Stimulated activated CD8-positive, alpha-beta memory T cell treated with anti-CD3 and anti-CD28 coated beads, Interleukin-12 subunit alpha, Interleukin-12 subunit beta, amount 100 ng/mL, for 1 hour (primary cell): ENCODE measurements at places on chromosomes 3 and 15.

DNA sequence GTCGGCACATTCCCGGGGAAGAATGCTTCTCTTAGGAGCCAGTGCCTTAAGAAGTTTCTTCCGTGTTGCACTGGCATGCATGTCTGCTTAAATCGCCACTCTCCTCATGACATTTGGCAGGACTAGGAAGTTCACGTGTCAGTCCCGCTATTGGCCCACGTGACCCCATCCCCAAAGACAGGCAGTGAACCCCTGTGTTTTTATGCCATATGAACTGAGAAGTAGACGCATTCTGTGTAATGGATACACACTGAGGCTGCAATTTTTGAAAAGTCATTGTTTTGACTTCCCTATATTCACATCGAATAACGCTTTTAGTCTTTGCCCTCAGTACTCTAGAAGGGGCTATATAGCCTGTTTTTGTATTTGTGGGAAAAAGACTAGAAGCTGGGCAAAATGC lies 125.6 kb upstream of the TBL1XR1 start:
- DNase-seq, result no peak

DNA sequence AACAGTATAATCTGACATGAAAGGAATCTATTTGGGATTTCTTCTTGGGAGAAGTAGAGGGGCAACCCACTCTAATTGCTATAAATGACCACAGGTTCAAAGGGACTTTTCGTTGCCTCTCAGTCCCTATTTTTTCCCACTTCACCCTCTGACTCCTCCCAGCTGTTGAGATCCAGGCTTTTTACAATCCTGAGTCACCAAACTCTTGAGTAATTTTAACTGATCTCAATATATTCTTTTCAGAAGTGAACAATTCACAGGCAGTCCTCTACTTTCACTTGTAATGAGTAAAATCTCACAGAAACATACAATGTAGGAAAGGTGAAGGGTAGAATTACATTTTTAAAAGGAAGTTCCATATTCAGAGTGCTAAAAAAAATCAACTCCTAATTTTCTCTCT lies 44.6 kb downstream of the EIF4E3 start:
- DNase-seq, result no peak

DNA sequence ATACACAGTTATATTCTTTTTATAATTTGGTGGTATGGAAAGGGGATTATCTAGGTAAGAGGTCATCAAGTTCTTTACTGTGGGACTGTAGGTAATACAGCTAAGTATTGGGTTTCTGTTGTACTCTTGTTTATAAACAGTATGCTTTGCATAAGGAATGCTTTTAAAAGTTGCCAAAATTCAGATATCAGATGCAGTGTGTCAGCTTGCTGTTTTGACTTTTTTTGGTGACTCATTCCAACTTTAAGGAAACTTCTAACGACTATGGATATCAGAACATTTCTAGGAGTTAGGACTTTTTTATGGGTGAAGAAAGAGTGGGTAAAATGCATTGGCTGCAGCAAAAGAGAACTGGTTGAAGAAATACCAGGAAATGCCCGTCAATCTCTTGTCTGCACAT lies 2.8 kb downstream of the SCAANT1 start:
- no peak for DNase-seq

DNA sequence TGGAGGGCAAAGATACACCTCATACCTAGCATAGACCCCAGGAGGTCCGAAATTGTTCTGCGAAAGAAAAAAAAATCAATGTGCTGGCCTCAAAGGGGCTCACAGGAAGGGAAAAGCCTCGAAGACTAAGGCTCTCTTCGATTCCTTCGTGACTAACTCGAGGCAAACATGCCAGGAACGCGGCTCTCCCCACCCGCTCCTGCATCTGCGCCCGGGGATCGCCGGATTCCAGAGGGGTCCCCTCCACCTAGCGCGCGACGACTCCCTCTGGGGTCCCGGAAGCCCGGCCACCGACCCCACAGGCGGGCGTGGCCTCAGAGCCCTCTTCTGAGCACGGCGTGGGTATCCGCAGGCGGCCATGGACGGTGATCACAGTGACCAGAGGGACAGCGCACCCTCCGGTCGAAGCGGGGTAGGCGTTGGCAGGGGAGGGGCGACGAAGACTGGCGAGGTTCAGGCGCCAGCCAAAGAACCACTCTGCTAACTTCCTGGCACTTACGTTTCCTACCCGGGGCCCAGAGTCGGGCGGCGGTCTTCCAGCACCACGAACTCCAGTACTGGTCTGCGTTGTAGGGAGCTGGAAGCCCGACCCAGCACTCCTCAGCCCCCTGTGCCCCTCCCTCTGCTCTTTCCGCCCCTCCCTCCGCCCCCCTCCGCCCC lies 515 bp upstream of the EIF3J start:
- no peak for DNase-seq

DNA sequence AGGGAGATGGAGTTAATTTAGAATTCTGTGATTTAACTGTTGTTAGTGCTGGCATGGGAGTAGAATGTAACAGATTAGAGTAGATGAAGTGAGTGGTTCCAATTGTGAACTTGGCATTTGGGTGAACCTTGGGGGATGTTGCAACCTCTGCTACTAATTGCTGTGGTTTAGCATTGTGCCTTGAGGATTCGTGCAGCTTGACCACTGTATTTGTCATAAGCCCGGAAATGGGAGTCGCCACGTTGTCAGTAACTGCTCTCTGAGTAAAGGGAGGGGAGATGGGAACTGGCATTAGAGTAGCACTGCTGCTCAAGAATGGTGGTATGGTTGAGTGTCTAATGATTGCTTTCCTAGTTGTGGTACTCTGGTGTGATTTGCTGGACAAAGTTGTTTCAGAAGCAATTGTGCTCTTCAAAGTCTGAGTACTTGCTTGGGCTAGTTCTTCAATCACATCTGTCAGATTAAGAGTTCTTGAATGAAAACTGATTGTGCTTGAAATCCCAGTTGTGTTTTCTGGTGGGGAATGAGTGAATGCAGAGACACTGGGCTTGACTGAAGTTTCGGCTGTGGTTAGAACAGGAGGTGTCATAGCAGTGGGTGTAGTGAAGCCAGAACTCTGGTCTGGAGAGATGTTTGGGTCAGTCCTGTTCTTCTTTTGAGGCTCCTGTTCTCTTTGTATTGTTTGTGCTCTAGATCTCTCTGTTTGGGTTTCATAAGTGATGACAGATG lies 15.4 kb downstream of the IGSF10 start:
- no peak for DNase-seq

GRCh38 chr3:112629425-112629824 lies 11.5 kb downstream of the CCDC80 start:
- DNase-seq, result no peak

DNA sequence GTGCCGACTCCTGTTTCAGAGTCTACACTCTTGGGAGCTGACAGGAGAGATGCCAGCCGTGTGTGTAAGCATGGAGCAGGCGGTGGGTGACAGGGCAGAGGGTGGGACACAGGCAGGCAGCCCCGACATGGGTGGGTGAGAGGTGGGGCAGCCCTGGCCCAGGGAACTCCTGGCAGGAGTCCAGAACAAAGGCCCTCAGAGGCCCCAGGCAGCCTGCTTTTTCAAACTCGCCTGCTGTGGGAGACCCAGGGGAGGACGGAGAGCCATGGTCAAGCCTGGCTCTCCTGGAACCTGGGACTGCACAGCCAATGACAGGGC lies 29.3 kb upstream of the SLC41A3 start:
- no peak for DNase-seq
